Natural killer cell (primary cell): ENCODE measurements at places on chromosomes 3 and 15.
A peak's percentile ranks its signal among the peaks of the same experiment; 100 is the strongest.

- DNase-seq, result no peak
These were observed 330.7 kb upstream of the TPM1 start for GRCh38 chr15:62711691-62712454.

DNA sequence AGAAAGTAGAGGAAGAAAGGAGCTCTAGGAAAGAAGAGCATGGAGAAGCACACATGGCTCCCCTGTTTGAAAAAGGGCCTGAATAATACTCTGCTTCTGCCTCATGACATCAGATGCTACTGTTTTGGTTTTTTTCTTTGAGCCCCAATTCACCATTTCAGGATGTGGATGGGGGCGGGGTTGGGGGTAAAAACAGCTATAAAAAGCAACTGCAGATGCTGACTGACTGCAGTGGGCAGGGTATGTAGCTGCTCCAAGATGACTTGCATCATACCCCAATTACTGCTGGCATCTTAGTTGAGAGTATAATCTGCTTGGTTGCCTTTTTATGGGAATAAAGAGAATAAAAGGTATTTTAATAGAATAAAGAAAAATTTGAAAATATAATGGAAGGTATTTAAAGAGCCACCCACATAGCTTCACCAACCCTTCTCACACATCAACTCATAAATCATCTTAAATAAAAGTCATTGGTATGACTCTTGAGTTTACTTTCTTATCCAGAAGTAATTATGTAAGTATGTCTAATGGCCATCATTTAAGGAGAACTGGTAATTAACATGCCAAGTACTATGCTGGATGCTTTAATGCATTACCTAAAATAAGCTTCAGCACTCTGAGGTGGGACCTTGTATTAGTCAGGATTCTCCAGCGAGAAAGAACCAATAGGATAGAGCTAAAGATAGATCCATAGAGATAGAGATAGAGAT is 36.4 kb upstream of the TMEM45A start:
- no peak for DNase-seq

- no peak for DNase-seq
These were observed 97.3 kb downstream of the MBNL1 start for GRCh38 chr3:152365766-152366593.

GRCh38 chr15:56794553-56795329 is 61.4 kb upstream of the ZNF280D start:
- no peak for DNase-seq

DNA sequence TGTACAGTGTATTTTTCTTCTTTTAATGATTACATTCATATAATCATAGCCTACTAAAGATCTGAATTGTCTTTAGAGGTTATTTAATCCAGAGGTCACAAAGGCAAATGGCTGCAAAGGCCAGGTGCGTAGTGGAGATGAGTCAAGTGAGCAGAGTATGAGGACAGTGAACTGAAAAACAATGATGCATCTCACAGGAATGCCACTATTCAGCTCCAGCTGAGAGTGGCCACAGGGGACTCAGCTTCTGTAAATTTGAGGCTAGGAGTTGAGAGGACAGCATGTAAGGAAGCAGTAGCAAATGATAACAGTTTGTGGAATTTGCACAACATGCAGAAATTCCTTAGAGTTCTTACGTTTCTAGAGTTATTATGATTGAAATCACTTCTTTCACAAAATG is 50.4 kb downstream of the COL6A5 start:
- no peak for DNase-seq

- DNase-seq, result no peak
These were observed 141.4 kb upstream of the MRPS22 start for GRCh38 chr3:139202226-139202958.

GRCh38 chr15:34122771-34123183 is 20.9 kb downstream of the PGBD4 start:
- DNase-seq, result no peak

- DNase-seq, result no peak
These were observed 599.6 kb downstream of the GBE1 start for GRCh38 chr3:81161851-81162250.

DNA sequence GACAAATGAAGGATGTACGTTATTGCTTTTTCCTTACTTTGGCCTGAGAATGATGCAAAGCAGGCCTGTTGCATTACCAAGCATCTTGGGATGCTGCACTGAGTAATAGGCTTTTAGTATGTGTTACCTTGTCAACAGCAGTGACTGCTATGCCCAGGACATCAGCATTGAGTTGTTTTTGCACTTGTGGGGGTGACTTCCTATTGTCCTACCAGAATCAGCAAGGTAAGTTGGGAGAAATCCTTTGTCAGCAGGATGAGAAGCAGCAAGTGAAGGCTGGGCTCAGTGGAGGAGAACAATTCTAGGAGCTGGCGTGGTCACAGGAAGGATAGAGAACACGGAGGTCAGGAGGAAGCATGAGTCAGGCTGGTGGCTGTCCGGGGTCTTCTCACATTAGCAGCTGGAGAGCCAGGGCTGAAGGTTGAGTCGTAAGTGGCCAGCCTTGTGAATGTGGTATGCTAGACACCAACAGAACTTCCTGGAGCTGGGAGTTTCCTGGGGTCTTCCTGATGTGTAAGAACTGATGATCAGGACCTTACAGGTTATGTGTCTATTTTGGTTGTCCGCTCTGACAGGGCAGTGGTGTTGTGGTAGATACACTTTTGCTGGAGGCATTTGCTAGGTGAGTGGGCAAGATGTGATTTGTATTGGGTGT is 142.7 kb downstream of the FNDC3B start:
- peak; percentile 38 for DNase-seq

- no peak for DNase-seq
These were observed 34.0 kb downstream of the SPTSSB start for GRCh38 chr3:161337311-161337710.

DNA sequence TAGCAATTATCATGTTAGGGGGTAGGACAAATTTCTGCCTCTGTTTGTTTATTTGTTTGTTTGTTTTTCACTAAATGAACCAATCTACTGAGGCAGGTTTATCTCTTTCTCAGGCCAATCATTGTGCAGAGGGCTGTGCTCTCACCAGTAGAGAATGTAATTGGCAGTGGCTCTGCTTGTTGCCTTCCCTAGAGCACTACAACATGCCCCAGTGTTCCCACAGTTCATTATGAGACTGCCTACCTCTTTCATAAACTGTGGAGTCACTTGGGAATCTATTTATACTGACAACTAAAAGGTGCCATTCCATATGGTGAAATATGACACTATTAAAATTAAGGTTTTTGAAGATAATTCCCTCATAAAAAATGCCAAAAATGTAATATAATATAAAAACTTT is 196.3 kb upstream of the ALCAM start:
- no peak for DNase-seq

DNA sequence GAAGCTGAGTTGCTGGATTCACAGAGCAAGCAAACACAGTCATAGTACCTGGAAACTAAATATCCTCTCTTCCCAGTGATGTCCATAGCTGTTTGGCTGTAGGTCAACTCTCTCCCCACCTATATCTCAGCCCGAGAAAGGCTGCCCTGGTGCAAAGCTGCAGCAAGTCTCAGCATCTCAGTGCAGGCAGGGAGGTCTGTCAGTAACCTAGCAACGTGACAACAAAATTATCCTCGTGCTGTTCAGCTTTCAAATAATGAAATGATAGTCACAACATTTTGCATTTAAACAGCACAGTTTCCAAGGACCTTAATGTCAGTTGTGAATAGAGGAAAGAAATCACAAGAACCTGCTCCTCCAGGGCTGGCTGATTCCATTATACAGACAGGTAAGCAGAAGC is 83.6 kb downstream of the CHST2 start:
- no peak for DNase-seq

DNA sequence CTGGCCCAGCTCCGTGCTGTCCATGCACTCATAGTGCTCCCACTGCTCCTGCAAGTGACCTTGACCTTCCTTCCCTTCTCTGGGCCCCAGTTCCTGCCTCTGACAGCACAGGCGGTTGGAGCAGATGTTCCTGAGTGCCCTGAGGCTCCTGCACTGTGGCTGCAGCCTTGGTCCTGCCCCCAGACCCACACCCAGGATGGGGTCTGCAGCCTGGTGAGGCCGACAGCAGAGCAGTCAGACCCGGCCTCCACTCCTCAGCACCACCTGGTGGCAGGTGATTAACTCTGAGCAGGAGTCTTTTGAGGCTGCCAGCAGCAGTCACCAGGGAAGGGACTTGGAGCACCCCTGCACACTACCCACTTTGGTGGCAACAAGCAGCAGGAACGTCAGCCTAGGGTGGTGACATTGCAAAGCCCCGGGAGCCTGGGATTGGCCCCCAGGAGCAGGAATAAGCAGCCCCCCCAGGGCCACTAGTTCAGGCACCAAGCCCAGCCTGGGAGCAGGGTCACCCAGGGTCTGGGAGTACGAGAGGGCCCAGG is 64.6 kb downstream of the CYP11A1 start:
- peak; percentile 52 for DNase-seq

- DNase-seq, result no peak
These were observed 656.8 kb upstream of the NECTIN3 start for GRCh38 chr3:110414855-110415254.

DNA sequence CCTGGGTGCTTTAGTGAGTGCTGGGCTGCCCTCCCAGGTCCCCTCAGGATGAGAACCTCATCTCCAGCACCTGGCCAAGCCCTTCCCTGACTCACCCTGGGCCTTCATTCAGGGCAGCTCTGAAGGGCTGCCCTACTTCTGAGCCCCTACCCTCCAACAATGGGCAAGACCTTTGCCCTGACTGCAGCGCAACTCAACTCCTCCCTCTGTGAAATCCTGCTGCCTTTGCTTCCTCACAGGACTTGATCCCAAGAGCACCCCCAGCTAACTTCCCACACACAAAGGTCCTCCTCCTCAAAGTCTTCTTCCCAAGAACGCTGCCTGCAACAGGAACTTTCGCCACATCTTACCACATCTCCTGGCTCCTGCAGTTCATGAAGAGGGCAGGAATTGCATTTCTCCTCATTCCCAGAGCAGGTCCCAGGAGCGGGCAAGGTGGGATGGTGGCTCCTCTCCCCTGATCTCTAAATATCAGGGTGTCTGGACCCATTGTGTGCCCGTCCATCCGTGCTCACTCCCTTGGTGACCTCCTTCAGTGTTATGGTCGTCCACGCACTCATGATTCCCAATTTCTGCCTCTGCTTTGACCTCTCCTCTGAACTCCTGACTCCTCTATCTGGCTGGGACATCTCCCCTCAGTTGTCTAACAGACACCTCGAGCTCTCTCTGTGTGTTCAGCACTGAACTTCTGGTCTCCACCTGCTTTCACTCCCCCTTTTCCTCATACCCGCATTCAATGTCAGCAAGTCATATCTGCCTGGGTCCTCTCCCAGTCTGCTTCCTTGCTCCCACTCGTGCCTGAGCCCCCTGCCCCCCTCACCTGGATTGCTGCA is 4.5 kb upstream of the SSUH2 start:
- DNase-seq, result no peak

DNA sequence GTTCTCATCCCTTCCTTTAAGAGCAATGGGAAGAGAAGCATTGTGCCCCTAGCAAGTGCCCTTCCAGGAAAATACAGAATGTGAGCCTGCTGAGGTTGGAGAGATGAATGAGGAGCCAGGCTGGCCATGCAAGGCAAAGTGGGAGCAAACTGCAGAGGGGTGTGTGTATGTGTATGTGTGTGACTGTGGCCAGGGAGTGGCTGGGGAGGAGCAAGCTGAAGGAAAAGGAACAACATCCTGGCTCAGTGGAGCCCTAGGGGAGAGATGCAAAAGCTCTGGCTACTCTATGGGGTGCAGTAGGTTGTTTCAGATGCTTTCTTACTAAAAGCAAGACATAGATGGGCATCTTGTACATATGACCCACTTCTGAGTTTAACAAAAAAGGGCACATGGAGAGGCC is 20.6 kb downstream of the FOXP1 start:
- no peak for DNase-seq

DNA sequence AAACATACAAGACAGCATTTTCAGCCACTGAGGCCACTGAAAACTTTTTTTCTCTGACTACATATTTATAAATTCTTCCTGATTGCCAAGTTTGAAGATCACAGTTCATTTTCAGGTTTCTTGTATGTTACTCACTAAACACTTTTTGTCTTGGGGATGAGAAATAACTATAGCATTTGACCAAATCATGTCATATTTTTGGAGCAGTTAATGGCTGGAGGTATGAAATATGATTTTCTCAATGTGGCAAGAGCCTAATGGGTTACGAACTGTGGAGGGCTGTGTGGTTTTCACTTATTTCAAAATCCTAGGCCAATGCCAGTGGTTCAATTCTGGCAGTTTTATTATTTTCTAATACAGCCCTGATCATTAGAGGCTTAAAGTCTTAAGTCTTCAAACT is 64.4 kb downstream of the USP13 start:
- DNase-seq, result no peak

- DNase-seq, result no peak
These were observed 19.2 kb downstream of the CHSY1 start for GRCh38 chr15:101232677-101233076.

GRCh38 chr3:193938613-193939012 is 197.3 kb upstream of the HES1 start:
- no peak for DNase-seq

- DNase-seq, result no peak
These were observed 124.7 kb upstream of the TSPAN3 start for GRCh38 chr15:77195586-77195985.

DNA sequence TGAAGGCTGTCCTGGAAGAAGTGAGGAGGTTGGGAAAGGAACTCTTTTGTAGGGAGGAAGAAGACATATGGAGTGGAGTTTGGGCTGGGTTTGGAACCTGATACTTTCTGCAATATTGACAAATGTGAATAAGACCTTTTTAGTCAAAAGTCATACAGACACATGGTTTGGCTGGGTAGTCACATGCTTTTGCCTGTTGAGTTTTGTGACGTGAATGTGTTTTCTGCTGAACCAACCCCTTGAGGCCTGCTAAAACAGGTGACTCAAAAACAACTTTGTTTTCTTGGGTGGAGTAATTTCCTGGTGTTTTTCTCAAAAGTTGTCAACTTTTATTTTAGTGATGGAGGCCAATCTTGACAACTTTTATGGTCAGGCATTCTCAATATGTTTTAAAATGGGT is 39.4 kb upstream of the CCR4 start:
- DNase-seq, result no peak

- DNase-seq, result no peak
These were observed 112.9 kb downstream of the FHIT start for GRCh38 chr3:61138401-61138800.

DNA sequence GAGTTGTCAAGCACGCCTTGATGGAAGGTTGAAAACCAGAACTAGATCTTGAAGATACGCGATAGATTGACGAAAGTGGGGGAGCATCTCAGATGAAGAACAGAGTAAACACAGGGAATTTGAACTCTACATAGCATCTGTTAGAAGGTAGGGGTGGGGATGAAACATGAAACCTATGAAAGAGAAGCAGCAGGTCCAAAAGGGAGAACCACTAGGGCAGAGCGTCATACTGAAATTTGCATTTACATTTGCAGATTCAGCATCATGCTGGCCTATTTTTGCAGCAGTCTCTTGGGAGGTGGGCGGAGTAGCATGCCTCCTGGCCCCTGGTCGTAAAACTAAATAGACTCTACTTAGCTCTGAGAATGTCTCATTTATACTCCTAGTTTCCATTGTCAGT is 46.1 kb upstream of the RASGRP1 start:
- DNase-seq, result no peak

DNA sequence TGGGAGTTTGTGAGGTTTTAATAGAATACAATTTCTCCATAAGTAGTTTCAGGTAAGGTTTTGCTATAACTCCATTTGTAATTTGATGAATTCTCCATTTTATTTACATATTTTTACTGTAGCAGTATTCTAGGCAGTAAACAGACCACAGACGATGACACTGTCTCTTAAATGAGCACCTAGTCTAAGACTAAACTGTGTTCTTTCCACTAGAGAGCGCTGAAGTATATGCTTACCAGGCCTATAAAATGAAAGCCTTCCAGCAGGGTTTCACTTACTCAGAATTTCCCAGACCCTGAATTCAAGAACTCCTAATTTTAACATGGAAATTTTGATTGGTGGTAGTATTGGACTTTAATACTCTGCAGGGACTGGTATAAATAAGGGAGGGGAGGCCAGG is 41.6 kb downstream of the POLG start:
- DNase-seq, result no peak
